ENCODE measurements at places on chromosomes 3 and 15.

DNA sequence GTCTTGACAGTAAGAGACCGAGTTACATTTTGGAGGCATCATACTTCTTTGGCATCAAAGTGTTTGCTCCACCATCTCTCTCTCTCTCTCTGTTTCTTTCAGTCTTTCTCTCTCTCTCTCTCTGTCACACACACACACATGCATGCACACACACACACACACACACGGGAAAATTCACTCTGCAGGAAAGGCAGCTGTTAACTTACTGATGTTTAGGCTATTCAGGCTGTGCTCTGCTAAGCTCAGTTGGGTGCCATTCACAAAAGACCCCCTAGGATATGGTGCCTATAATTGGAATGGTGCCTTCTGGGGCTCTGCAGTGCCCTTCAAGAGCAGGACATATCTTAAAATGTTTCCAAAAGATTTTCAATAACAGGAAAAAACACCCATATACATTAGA lies 78.2 kb downstream of the KCNH8 start:
- no peak for DNase-seq

- no peak for DNase-seq
Observed at GRCh38 chr15:76380249-76380648, 43.7 kb downstream of the ISL2 start.

DNA sequence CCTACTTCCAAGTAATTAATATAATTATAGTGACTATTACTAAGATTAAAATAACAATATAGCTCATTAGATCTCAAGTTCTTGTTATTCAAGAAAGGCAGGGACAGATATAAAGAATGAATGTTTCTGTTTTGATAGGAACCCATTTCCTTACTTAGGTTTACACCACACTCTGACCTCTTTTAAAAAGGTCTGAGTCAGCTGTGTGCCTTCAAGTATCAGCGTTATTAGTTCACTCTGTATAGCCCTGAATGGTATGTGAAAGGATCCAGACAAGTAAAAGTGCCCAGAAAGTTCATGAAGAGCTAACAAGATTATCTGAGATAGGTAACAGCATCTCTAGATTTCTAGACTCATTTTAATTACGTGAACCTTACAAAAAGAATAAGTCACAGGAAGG lies 28.9 kb downstream of the PDCD10 start:
- no peak for DNase-seq

DNA sequence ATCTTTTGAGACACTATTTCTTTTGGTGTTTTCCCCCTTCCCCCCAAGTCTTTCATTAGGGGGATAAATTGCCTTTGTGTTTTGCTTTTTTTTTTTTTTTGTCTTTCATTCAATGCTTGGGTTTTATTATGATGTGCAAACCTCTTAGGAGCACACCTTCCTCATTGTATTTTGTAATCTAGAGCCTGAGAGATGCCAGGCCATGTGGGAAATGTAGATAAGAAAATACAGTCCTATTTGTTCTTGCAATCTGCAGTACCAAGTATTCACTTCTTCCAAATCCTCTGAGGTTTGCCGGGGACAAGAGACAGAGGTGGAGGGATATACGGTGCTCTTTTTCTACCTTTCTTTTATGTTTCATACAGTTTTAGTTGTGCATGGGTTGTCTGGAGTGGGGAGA lies 66.7 kb downstream of the LARS2 start:
- no peak for DNase-seq

DNA sequence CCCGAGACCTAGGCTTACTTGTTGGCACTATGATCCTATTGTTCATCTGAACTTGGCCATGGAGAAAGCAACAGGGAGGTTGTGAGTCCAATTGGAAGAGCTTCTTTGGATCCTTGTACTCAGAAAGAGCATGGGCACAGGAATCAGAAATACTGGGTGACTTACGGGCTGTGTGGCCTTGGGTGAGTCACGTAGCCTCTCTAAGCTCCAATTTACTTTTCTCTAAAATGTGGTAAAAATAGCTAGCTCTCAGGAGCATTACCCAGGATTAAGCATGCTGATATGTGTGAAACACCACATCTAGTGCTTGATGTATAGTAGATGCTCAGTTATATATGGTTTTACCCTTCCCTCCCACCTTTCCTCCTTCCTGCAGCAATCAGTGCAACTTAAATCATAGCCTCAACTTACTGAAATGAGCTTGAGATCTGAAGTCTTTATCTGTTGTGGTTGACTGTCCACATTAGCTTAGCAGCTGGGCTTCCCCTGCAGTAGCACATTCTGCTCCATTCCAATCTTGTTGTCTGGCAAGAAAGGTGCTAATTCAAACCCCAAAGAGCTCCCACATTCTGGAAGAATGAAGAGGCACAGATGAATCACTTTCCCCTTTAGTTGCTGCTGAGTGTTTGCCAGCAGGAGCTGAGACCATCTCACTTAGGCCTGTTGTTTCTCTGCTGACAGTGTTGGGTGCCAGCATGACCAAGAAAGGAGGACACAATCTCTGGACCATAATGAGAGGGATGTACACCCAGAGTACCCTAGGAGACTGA lies 299.1 kb upstream of the TRIM42 start:
- no peak for DNase-seq

DNA sequence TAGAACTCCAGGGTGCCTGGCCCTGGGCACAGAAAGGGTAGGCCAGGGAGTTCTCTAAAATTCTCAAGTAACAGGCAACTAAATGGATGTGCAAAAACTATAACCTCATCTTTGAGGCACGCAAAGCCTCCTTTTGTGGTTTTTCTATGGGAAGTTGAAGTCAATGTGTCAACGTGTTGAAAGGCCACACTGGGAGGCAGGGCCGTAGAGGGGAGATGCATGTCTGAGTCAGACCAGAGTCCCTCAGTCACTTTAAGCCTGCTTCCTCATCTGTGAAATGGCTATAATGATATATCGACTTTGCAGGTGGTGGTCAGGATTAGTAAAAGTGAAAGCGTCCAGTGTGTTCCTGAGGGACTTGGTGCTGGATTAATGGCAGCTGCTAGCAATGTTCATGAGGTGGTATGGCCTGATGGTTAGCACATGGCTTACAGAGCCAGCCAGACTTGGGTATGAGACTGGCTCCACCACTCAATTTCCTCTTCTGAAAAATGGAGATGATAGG lies 17.0 kb downstream of the TGM5 start:
- peak; percentile 11 for DNase-seq

- DNase-seq = peak; percentile 59
Observed at GRCh38 chr3:66075281-66075680, 36.6 kb upstream of the MAGI1 start.

DNA sequence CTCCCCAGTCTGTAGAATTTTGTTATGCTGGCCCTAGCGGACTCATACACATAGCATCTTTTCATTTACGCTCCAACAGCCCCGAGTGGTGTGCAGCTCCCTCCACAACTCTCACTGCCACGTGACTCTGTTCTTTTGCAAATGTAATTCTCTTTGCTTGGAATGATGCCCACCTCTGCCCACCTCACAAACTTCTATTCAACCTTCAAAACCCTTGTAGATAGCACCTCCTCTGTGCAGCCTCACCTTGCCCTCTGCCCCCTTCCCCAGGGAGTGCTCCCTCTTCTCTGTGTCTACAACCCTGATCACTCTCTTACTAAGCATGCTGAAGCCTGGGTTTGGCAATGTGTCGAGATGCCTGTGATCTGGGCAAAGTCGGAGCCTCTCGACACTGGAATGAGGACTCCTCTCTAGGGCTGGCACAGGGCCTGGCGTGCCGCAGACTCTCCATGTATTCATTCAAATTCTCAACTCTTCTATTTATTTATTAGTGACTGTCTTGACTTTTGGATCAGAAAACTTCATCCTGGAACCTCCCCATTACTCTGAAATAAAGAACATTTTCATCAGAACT lies 73.5 kb downstream of the MGLL start:
- no peak for DNase-seq

DNA sequence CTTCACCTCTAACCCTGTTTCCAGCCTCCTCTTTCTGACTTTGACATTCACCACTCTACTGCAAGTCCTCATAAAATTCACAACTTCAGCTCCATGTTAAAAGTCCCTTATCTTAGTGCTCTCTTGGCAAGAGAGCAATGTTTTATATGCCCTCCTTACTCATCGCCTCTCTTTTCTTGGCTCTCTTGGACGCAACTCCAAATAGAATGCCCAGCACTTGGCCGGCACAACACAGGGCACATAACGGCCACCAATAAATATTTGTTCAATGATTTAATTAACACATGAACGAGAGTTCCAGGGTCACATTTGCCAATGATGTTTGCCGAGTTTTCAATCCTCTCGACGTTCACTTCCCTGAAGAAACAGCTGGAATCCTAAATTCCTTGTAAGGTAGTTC lies 401.4 kb downstream of the ROBO1 start:
- DNase-seq = no peak

DNA sequence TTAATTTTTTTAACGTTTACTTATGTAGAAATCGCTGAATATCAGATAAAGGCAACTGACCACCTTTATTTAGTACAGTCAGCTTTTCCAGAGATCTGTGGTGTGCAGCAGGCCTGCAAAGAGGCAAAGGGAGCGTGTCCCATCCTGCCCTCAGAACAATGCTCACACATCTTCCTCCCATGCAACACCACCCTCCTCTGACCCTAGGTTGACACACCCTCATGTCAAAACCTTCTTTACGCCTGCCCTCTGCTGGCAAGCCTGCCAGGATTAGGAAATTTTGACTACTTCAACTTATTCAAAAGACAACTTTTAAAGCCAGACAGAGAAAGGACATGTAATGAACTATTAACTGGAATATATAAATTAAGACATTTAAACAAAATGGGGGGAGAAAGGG lies 513.7 kb downstream of the FOXP1 start:
- DNase-seq = peak; percentile 78

GRCh38 chr3:148400754-148401153 lies 296.9 kb upstream of the AGTR1 start:
- DNase-seq = peak; percentile 47

- no peak for DNase-seq
Observed at GRCh38 chr15:74696398-74696729, 540 bp upstream of the EDC3 start.

DNA sequence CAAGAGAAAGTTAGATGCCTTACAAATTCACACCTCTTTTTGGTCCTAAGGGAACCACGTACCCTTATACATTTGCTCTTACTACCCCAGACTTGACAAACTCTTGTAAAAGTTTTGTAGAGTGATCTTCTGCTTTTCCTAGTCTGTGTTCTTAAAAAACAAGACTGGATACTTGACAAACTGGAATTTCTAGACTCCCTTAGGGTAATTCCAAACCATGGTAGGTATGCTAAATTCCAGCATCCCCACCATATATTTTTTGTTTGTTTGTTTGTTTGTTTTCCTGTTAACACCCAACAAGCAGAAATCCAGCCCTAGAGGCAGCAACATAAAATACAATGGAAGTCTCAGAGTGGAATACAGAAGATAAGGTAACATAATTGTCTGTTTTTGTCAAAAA lies 280.7 kb upstream of the NR2F2 start:
- DNase-seq = no peak

- DNase-seq = no peak
Observed at GRCh38 chr15:48323294-48323693, 7.9 kb upstream of the DUT start.

DNA sequence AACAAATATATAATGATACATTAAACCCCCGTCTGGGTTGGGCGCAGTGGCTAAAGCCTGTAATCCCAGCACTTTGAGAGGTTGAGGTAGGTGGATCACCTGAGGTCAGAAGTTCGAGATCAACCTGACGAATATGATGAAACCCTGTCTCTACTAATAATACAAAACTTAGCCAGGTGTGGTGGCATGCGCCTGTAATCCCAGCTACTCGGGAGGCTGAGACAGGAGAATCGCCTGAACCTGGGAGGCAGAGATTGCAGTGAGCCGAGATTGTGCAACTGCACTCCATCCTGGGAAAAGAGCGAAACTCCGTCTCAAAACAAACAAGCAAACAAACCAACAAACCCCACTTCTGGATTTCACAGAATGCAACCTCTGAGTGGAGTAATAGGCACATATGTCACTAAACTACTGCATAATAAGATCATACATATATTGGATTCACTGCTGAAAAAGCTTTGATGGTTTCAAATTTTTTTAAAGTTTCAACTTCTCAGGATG lies 718.2 kb downstream of the SI start:
- no peak for DNase-seq

GRCh38 chr15:65033659-65034269 lies 4.3 kb upstream of the MTFMT start:
- DNase-seq = peak; percentile 72

- DNase-seq = no peak
Observed at GRCh38 chr15:33069161-33069560, 125.4 kb downstream of the FMN1 start.

DNA sequence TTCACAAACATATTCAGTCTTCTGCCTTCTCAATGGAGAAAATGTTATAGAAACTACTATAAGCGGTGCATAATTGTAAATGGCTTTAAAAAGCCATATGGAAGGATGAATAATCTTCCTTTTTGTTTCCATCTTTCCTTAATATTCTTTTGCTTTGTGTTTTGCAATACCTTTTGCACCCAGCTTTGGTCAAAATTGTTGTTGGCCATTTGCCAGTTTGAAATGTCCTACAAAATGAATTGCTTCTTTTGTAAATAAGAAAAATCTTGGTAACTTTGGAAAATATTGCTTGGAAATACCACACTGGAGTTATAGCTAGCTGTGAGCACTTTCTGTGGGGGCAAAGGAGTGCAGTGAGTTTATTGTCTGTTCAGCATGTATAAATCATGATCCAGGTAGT lies 93.5 kb upstream of the NR2F2 start:
- peak; percentile 58 for DNase-seq
